COLO829 (cell line): ENCODE measurements at places on chromosomes 12 and 14.
A peak's percentile ranks its signal among the peaks of the same experiment; 100 is the strongest.

DNA sequence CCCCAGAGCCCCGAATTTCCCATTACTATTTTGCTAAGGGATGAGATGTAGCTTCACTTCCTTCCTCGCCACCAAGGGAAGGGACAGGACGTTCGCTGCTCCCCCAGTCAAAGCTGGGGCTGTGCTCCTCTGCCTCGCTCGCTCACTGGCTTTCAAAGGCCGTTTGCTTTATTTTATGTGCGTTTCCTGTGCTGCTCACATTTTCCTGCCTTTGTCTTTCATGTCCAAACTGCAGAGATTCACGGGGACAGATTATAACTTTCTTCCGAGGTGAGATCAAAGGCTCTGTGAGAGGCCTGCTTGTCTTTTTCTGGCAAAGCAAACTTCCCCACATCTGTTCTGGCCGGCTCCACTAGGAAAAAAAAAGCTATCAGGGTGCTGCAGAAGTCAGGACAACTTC, 76.0 kb upstream of the FZD10 start:
- DNase-seq: no peak

GRCh38 chr12:41474001-41474400, 285.9 kb downstream of the PDZRN4 start:
- no peak for DNase-seq

GRCh38 chr12:130331146-130331545, 6.5 kb upstream of the PIWIL1 start:
- DNase-seq: no peak

DNA sequence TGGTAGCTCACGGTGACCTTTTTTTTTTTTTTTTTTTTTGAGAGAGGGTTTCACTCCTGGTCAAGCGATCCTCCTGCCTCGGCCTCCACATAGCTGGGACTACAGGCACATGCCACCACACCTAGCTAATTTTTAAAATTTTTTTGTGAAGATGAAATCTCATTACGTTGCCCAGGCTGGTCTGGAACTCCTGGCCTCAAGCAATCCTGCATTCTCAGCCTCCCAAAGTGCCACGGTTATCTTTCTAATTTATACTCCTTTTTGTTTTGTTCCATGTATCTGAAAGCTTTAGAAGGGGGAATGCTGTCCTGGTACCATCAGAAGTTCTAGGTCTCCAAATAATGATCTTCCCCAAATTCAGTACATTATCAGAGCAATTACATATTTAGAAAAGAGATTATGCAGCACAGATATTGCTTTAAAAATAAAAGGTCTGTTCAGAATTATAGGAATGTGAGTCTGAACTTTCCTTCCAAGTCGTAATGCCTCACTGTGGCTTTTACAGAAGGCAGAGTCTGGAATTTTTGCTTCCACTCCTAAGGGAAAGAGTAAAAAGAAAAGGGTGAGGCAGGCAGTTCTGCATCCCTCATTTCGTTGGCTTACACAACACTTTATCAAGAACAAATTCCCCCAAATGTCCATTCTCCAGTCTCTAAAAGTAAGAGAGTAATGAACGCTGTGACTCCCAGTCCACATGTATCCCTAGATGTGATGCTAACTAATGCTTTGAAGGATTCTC, 73.0 kb downstream of the GCH1 start:
- DNase-seq: no peak

DNA sequence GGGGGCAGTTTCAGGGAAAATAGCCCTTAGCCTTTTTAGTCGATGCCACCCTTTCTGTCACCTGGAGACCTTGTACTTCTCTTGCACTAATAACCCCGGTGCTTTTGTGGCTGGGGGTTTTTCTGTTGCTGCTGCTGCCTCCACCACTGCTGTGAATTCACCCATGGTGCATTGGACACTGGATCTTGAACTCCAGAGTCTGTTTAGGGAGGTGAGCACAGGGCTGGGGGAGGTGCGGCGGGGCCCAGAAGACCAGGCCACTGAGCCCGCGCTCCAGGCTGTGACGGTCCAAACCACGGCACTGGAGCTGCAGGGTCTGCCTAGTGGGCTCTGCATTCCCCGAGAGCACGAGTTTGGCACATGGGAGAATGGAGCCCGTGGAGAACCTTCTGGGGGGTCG, 100.6 kb downstream of the NINJ2 start:
- DNase-seq: no peak

DNA sequence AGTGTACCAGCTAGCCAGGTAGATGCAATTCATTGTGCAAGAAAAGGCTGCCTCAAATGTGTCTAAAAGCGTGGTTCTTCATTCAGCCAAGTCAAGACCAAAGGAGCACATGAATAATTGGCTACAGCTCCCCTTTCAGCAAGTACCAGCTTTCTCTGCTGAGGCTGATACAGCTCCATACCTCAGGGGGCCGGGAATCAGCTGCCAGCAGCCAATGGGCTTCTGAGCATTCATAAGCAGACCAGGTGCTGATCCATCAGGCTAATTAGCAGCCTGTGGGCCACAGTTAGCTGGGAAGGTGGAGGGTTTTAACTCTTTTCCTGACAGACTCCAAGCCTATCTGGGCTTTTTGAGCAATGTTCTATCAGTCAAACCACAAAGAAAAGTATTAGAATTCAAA, 264.7 kb downstream of the APAF1 start:
- no peak for DNase-seq

DNA sequence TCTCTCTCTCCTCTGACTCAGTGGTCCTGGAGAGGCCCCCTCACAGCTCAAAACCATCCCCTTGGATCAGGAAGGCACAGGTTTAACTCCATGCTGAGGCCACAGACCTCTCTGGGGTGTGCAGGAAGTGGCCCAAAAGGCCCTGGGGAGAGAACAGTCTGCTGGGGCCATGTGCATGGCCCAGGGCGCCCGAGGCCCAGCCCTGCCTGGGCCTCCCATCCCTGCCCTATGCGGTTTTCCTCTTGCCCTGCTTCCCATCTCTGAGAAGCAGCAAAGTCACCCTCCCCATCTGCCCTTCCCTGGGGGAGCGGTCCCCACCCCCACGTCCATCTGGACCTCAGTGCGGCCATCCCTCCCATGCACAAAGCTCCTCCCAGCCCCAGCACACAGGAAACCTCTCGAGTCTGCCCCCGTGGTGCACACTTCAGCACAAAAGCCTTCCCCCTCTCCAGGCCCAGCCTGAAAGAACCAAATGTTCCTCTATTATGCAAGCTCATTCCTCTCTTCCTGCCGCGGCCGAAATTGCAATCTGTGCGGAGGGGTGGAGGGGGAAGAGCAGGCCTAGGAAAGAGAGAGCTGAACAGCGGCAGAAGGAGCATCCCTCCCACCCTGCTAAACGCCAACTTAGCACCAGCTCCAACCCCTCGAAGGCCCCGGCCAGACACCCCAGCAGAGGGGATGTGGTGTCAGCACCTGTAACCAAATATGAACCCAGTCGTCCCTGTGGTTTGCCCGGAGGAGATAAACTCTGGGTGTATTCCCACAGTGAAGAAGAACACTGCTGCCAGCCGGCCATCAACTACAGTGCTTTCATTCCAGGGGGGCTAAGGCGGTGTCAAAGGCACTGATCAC, 108.5 kb downstream of the SCARB1 start:
- peak; percentile 55 for DNase-seq

DNA sequence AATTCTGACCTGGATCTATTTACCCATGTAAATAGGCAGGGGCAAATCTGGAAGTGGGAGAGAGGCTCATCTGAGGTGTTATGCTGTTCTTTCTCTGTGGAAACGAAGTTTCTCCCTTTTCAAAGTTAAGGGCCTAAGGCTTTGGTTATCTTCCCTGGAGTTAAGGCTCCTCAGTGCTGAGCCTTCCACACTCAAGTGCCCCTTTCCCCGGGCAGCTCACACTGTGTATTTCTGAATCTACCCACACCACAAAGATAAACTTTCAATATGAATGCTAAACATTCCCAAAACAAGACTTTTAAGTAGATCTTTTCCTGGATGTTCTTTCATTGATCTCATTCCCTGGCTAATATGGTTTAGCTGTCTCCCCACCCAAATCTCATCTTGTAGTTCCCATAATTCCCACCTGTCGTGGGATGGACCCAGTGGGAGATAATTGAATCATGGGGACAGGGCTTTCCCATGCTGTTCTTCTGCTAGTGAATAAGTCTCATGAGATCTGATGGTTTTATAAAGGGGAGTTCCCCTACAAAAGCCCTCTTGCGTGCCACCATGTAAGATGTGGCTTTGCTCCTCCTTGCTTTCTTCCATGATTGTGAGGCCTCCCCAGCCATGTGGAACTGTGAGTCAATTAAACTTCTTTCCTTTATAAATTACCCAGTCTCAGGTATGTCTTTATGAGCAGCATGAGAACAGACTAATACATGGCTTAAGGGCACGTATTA, 251.1 kb downstream of the NAV3 start:
- DNase-seq: no peak

- DNase-seq: no peak
These were observed 35.1 kb upstream of the PPP2R5E start for GRCh38 chr14:63578300-63578699.

- DNase-seq: no peak
These were observed 34.3 kb downstream of the OVCH1 start for GRCh38 chr12:29463198-29463597.

- DNase-seq: no peak
These were observed 23.1 kb upstream of the RERG start for GRCh38 chr12:15244341-15244740.

DNA sequence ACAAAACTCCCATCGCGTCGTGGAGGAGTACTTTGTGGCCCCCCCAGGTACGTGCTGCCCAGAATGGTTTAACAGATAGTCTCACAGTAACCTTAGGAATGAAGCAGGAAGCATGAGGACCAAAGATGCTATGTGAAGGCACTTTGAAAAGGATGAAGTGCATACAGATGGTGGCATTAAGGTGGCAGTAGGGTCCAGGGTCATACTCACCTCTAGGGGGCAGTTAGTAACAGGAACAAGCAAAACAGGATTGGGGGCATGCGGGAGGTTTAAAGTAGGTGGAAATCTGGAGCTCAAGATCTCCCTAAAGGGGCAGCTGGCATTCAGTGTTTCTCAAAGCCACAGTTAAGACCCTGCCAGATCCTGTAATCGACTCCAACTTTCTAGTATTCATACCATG, 10.9 kb downstream of the GATC start:
- no peak for DNase-seq

GRCh38 chr12:115046805-115047204, 362.8 kb upstream of the TBX3 start:
- no peak for DNase-seq

- no peak for DNase-seq
These were observed 953.3 kb downstream of the TRHDE start for GRCh38 chr12:73225371-73225937.

- no peak for DNase-seq
These were observed 399.8 kb downstream of the RGS6 start for GRCh38 chr14:72332046-72332445.

GRCh38 chr14:63893701-63894458, 41.1 kb downstream of the SYNE2 start:
- DNase-seq: no peak

GRCh38 chr14:68630611-68631393, 162.1 kb downstream of the ZFP36L1 start:
- DNase-seq: no peak

- DNase-seq: peak; percentile 38
These were observed 342.7 kb downstream of the CACNA1C start for GRCh38 chr12:2395354-2395977.

DNA sequence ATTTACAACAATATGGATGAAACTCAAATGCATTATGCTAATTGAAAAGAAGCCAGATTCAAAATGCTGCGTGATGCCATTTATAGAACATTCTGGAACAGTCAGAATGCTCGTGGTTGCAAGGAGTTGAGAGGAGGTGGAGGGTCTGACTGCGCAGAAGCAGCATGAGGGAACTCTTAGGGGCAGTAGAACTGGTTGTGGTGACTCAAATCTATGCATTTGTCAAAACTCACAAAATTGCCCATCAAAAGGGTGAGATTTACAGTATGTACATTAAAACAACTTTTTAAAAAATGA, 113.7 kb upstream of the PDZRN4 start:
- DNase-seq: no peak

DNA sequence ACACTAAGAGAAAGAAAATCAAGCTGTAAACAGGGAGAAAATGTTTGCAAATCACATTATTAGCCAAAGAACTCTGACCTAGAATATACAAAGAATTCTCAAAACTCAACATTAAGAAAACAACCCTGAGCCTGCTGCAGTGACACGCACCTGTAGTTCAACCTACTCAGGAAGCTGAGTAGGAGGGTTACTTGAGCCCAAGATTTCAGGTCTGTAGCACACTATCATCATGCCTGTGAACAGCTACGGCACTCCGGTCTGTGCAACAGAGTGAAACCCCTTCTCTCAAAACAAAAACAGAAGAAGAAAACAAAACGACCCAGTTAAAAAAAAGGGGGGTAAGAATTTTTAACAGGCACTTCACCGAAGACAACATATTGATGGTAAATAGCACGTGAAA, 20.8 kb downstream of the SAV1 start:
- no peak for DNase-seq

GRCh38 chr12:47767216-47767724, 5.8 kb upstream of the SLC48A1 start:
- DNase-seq: peak; percentile 56

DNA sequence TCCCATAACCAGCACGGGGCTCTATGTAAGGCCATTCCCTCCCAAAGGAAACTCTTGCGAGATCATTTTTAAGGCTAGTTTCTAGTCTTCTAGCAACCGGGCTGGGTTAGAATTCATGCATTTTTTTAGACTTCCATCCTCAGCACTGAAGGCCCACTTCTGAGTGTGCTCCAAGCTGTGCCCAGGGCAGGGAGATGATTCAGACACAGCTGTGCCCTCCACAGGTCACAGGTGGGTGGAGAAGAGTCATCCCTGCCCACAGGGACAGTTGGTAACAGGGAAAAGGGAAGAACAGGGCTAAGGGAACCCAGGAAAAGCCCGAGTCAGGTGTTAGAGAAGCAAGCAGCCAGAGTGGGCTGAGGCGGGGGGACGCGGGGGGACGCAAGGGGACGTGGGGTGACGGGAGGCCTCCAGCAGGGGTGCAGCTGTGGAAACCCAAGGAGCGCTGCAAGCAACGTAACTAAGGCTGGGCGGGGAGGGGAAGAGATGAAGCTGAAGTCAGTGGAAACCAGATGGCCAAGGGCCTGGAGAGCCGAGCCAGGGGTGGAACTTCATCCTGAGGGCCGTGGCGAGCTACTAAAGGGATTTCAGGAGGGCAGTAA, 27.2 kb upstream of the PPP2R5C start:
- DNase-seq: no peak

DNA sequence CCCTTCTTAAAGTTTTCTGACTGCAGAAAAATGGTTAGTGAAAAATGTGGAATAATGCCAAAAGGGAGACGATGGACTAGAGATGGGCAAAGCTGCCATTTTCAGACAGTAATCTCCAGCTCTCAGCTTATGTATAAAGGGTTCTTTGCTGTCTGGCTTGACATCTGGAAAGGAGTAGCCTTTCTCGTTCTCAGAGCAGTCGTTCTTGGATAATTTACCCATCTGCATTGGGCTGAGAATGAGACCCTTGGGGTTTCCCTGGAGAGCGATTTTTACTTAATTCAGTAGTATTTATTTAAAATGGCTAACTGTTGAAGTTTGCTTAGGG, 1.2 kb downstream of the NUDT4 start:
- DNase-seq: no peak

GRCh38 chr14:21825149-21825743, 151.6 kb upstream of the OR4E1 start:
- peak; percentile 48 for DNase-seq
